ENCODE measurements at places on chromosomes 3 and 15.

DNA sequence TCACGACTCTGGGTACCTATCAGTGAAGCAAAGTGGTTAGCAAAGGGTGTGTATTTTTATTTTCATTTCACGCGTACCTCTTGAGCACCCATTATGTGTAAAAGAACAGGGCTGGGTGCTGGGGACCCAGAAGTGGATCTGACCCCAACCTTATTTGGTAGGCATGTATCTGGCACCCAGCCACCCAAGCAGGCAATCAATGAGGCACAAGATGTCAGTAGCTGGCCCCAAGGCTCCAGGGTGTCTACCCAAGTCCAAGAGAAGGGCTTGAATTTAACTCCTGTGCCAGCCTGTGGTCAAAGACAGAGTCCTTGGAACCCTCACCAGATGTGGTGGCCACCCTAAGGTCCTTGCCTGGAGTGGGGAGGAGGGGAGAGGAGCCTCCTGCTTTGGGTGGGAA is 5.7 kb downstream of the PLEKHO2 start:
- no peak for DNase-seq

- no peak for DNase-seq
Observed at GRCh38 chr15:91824256-91824655, 29.3 kb upstream of the SLCO3A1 start.

DNA sequence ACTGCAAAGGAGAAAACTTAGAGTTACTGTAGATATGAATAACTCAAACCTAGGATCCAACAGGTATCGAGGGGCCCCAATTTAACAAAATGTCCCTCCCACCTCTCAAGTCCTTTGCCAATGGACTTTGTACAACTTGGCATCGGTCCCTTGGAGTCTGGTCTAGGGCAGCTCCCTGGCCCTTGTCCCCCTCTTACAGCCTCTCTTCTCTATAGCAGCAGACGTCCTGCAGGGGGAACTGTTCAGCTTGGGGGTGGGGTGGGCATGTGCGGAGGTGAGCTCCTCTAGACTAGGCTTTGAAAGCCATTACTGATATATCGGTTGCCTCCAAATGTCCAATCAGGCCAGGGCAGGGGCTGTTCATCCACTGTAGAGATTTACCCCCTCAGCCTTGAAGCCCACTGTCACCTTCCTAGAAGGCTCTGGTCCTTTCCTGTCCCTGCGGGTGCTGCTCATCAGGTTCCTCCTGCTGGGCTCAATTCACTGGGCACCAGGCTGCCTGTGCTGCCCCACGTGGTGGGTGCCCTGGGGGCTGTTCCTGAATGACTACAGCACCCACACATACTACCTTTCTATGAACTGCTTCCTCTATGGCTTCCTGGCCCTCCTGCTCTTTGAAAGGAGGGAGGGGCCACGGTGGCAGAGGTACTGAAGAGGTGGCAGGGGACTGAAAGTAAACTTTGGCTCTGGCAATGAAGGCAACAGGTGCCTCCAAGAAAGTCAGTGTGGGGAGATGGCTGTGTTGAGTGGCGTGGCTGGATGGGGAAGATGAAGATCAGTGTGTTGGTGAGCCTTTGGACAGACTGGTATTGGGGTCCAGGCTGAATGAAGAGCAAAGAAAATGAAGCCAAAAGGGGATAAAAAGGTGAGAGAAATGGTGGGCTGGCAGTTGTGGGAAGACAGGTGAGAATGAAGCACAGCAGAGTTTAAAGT is 78.8 kb upstream of the MEX3B start:
- DNase-seq, result no peak

DNA sequence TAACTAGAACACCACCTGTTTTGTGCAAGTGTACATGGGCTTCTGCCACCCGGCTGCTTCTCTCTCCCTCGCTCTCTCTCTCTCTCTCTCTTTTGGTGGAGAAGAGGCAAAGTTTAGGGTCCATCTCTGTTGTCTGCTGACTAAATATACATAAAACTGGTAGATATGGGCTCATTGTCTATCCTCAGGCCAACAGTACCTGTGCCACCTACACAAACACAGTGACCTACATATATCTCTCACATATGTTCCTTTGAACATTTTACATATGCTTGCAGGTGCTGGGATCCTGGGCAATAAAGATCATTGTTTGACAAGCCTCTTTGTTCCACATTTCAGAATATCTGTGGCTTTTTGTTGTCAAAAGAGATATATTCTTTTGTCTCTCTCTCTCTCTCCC is 256.3 kb upstream of the KCNH8 start:
- DNase-seq, result no peak

- no peak for DNase-seq
Observed at GRCh38 chr15:39327005-39327730, 253.7 kb upstream of the THBS1 start.

- DNase-seq, result no peak
Observed at GRCh38 chr15:55991802-55992768, 1.3 kb downstream of the NEDD4 start.

GRCh38 chr3:159866201-159866746 is 122.4 kb upstream of the IL12A start:
- DNase-seq, result no peak

GRCh38 chr3:97765336-97765735 is 778 bp downstream of the ARL6 start:
- DNase-seq, result no peak

GRCh38 chr3:127680798-127681221 is 8.1 kb downstream of the ABTB1 start:
- DNase-seq, result no peak

DNA sequence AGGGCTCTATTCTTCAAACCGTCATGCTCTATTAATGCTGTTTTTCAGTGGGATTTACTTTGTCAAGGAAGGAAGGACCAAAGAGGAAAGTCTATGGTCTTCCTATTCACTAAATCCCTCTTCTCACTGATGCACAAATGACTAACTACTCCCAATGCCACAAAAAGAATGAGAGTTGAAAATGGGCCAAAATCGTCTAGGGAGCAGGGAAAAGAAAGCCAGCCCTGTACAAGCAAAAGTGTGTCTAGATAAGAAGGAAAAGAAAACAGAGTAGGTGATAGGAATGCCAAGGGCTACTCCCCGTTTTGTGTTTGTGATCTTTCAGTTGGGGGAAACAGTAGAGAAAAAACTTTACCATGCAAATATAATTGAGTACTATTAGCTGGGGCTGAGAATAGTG is 97.2 kb upstream of the TMCO5A start:
- DNase-seq, result no peak

DNA sequence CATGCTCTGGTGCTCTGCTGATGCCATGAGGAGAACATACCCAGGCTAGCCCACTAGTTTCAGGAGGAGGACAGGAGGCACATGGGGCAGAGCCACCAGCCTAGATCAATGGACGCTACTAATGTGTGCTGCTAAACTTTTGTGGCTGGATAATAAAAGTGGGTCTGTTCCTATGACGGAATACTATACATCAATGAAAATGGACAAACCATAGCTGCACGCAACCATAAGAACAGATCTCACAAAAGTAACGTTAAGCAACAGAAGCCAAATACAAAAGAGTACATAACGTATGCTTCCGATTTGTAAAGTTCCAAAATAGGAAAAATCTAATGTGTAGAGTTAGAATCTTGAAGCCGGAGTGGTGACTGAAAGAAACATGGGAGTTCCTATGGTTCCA is 11.5 kb downstream of the B4GALT4 start:
- no peak for DNase-seq

DNA sequence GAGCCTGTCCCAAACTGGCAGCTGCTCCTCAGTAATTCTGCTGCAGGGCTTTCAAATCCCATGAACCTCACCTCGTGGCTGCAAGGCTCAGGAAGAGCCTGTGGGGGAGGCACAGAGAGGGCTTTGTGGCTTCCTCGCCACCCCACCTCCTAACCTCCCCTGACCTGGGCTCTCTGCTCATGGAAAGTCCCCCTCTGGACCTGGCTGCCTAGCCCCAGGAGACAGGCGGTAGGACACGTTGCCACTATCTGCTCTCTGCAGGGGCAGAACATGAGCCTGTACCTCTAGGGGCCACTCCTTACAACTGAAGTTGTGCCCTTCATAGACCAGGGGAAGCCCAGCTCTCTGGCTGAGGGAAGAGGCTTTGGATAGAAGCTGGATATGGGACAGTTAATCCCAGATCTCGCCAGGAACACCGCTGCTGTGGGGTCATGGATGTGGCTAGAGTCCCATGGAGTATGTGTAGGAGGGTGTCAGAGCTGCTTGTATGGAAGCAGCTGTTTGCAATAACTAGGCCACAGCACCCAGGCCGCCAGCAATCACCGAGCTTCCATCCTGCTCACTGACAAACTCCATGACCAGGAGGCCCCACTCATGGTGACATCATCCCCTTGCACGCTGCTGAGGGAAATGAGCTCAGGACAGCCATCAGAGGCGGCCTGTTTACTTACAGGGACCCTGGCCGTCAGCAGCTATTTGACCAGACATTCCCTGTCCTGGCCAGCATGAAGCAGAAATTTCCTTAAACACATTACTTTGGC is 34.0 kb upstream of the CILP start:
- no peak for DNase-seq

DNA sequence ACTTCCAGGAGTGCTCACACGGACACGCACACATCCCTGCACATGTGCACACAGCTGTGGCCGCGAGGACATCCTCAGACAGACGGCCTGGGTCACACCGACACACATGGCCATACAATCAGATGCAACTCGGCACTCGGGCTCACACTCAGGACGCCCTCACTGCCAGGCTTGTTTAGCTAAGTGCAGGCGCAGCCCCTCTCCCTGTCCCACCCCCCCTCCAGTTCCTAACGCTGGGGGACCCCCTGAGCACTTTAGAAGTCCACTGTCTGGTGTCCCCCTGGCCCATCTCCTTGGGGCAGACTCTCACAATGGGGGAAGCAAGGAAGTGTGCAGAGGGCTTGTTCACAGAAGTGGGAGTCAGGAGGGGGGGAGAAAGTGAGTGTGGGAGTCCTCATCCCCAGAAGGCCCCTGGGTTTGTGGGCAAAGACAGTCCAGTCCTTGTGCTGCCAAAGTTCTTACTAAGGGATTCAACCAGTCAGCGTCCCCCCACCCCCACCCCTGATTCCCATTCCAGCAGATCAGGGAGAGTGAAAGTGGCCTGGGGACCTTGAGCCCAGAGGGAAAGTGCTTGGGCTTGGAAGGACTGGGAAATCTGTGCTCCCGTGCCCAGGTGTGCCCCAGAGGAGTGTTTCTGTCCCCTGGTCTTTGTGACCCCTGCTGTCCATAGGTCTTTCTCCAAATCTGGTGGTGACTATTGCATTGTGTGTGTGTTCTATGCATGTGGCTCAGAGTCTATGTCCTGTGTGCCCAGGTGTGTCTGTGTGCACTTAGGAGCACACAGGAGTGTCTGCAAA is 767 bp upstream of the GATA2 start:
- DNase-seq, result no peak

DNA sequence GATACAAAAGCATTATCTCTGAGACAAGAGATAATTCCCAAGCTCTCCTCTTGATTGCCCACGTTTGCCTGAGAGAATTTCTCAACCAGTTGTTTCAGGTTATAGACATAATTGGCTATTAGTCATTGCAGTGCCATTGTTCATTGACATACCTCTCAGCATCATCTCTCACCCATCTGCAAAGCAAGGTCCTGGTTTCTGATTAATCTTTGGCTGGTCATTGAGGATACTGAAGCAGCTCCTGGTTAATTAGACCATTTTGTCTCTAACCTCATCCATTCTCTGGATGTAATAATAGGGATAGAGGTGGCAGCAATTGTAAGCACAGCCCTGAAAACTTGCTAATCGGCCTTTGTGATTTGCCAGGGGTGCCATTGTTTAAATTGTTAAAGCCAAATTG is 104.2 kb downstream of the CNTN6 start:
- DNase-seq, result no peak

- no peak for DNase-seq
Observed at GRCh38 chr3:30011237-30011803, 595.1 kb upstream of the TGFBR2 start.

DNA sequence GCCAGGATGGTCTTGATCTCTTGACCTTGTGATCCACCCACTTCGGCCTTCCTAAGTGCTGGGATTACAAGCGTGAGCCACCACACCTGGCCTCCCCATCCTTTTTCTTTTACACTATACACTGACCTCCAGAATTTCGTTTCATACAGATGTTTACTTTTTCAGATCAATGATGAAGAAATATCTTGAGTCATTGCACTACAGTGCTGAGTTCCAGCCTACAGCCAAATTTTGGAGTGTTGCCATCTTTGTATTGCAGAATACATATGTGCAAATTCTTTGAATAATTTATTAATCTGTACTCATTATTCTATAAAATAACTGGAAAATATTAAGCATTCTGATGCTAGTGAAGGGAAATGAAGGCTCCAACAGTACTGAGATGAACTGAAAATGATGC is 12.5 kb downstream of the ZPLD1 start:
- no peak for DNase-seq

GRCh38 chr15:43538091-43538490 is 20.7 kb downstream of the MAP1A start:
- no peak for DNase-seq

DNA sequence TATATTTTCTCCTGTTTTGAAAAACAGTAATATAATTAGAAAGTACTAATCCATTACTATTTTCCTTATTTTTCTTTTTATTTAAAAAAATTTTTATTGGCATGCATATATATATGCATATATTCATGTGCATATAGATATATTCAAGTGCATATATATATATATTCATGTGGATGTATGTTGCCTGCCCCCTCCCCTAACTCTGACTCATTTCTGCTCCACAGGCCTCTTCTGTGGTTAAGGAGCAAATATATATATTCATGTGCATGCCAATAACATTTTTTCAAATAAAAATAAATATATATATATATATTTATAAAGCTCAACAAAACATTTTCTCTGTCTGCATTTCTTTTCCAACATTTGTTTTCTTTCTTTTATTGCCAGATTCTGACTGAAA is 13.6 kb upstream of the CORO2B start:
- DNase-seq, result no peak

- DNase-seq, result no peak
Observed at GRCh38 chr3:129524081-129524480, 4.4 kb upstream of the RHO start.

GRCh38 chr15:97978401-97979139 is 18.1 kb downstream of the ARRDC4 start:
- no peak for DNase-seq

GRCh38 chr3:45936261-45936660 is 7.0 kb upstream of the CXCR6 start:
- no peak for DNase-seq

DNA sequence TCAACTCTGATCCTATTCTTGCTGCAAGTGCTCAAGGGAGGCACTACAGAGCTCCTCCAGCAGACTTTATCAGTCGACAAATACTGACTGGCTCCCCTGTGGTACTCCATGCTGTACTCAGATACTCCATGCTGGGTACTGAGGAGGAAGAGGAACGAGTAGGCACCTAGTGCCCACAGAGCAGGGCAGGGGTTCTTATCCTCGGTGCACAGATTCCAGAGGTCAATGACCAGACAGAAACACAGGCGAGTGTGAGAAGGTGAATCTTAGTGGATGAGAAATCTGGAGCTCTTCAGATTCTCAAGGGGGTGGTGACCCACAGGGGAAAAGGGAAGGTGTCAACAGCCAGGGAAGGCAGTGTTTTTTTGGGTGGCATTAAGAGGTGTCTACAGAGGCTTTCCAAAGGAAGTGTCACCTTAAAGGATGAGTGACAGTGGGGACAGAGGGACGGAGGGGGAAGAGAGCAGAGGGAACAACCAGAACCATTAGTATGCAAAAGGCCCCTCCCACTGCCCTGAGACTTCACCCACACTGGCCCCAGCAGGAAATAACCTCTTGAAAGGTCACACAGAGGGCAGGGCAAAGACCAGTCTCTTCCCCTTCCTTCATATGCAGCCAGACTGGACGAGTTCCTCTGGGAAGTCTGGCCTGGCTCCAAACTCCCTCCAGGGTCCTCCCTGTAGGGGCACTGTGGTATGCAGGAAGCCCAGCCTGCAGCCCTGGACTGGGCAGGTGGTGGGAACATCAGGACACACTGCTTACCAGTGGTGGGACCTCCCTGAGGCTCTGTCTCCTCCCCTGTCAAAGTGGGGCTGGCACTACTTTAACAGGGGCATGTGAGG is 27.5 kb downstream of the CCDC12 start:
- no peak for DNase-seq

All from stimulated activated CD4-positive, alpha-beta T cell treated with anti-CD3 and anti-CD28 coated beads, Interleukin-15, amount 100 ng/mL, for 1 hour (primary cell).